T-helper 22 cell (primary cell): ENCODE measurements at places on chromosomes 5 and 9.

DNA sequence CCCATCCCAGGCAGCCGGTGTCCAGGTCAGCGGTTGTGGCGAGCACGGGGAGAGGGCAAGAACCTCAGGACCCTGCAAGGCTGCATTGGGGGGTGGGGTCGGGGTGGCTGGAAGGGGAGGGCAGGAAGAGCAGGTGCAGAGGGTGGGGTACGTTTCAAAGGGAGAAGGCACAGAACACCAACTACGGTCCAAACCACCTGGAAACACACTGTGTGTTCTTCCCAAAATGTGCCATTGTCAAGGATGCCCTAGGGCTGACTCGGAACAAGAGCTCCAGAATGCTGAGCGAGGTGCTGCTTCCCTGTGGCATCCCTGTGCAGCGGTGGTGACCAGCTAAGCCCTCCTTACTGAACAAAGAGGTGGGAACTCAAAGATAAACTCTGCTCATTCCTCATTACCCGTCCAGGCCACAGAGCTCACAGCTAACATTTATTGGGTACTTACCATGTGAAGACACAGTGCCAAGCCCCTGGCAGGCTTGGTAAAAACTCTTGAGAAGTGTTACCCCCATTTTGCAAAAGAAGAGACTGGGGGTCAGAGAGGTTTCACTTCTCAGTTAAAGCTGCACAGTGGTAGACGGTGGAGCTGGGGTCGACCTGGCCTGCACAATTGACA lies 153.8 kb downstream of the COL23A1 start:
- DNase-seq: no peak

DNA sequence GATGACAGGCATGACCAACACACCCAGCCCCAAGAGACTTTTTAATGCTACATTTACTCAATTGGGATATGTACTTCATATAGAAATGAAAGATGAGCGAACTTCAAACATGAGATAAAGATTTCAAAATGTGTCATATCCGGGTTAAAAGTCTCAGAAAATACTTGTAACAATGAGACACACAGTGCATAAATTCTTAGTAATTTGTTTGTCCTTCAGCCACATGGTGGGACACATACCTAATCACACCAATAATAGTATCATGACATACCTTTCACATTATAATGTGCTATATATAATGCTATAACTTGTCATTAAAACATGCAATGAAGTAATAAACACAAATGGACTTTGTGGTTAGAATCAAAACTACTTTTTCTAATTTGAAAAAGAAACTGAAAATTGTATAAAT lies 204.7 kb upstream of the RFX3 start:
- DNase-seq: no peak

DNA sequence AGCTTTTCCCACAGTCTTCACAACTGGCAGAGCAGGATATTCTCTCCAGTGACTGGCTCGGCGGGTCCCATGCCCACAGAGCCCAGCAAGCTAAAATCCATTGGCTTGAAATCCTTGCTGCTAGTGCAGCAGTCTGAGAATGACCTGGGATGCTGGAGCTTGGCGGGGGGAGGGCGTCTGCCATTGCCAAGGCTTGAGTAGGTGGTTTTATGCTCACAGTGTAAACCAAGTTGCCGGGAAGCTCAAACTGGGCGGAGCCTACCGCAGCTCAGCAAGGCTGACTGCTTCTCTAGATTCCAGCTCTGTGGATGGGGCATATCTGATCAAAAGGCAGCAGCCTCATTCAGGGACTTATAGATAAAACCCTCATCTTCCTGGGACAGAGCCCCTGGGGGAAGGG lies 194.1 kb downstream of the CCDC171 start:
- no peak for DNase-seq

DNA sequence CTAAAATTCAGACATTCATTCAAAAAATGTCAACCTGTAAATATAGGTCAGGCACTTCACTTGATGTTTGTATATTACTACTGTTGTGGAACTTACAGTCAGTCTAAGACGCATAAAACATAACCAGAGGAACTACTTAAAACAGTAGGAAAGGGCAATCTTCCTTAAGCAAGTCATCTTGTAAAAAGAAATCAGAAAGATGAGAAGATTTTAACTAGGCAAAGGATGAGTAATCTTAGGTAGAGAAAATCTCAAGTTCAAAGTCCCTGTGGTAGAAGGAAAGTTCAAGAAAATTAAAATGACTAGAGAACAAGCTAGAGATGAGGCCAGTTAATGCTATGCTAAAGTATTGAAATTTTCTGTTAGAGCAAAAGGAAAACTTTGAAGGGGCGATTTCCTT lies 152.4 kb downstream of the RAPGEF6 start:
- no peak for DNase-seq

DNA sequence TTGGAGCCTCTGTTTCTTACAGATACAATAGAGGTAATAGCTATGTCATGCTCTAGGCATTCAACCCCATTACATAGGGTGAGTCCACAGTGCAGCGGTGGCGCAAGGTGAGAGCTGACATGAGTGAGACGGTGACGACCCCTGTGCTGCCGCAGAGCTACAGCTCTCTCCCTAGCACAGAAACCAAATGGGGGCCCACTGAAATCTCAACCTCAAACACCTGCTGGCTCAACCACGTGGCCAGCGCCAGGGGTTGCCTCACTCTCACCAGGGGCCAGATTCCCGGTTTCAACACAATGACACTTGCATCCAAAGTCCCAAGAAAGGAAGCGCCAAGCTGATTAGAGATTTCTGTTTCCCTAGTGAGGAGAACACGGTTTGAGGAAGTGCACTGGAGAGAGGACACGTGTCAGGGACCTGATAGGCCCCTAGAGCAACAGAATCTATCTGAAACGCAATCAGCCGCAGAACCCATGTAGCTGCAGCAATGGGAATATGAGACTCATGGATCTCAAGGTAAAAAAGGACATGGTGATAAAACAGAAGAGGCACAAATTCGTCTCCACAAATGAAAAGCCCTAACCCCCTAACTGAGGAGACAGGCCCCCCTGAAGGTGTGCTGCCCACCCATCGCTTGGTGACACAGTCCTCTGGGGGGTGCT lies 114.3 kb downstream of the CRB2 start:
- no peak for DNase-seq

- DNase-seq: no peak
These were observed 179.4 kb downstream of the ACTL7B start for GRCh38 chr9:108676355-108676754.

- DNase-seq: no peak
These were observed 21.4 kb downstream of the TGFBR1 start for GRCh38 chr9:99126312-99126711.
